Chondrocyte (in vitro differentiated cells): ENCODE measurements at places on chromosomes 11 and 22. TPM values are rescaled to one million over a fixed set of nuclear protein-coding genes. Genes with fewer than 3 reads are reported as not detected.

SLC22A8 gene
- total RNA-seq, result not detected in 3 replicates

- H3K27ac ChIP-seq, result peak overlapping the region; percentile 96
- peaks cover 30% of the 10 kb centered on the region for H3K4me1 ChIP-seq
- H3K36me3 ChIP-seq, result no peaks in the 10 kb centered on the region
- no peaks in the 10 kb centered on the region for H3K27me3 ChIP-seq
Observed at GRCh38 chr11:59550842-59551658, 39.7 kb downstream of the OR4D9 start.

GRCh38 chr11:6402561-6402981, 12.3 kb downstream of the SMPD1 start:
- no peak overlapping the region for H3K27ac ChIP-seq
- H3K4me1 ChIP-seq, result peaks cover 6% of the 10 kb centered on the region
- H3K4me3 ChIP-seq, result no peak overlapping the region
- H3K27me3 ChIP-seq, result no peaks in the 10 kb centered on the region
- peaks cover 13% of the 10 kb centered on the region for H3K36me3 ChIP-seq

CDHR5 gene
- total RNA-seq, result not detected in 3 replicates

CHST1 gene
- 1.9 to 13.6 TPM (median 12.5 TPM) in 3 replicates for total RNA-seq

DNA sequence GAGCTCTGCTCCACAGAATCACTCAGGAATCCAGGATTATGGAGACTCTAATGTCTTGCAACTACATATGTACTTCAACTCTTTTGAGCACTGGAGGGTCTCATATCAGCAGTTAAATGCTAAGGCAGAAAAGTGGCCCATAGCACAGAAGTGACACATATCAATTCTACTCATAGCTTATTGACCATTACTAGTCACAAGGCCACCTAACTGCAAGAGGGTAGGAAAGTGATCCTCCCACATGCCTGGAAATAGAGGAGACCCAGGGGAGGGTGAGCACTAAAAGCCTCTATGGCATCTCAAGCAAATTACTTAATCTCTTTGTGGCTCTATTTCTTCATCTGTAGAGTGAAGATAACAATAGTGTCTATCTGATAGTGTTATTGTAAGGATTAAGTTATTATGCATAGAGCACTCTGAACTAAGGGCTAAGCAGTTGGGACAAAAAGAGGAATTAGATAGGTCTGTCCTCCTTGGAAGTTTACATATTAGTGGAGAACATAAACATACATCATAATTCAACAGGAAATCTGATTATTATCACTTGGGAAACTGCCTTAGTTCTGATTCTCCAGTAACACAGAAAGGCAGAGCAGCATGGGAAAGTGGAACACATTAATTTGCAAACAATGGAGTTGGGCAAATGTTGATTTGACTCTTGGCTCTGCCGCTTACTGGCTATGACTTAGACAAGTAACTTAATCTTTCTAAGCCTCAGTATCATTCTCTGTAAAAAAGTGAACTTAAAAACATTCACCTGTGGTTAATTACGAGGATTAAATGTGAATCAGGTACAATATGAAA, 25.1 kb upstream of the USP47 start:
- DNase-seq, result no peak
- H3K4me1 ChIP-seq, result peaks cover 13% of the 10 kb centered on the region
- no peak overlapping the region for H3K27ac ChIP-seq
- no peak overlapping the region for H3K4me3 ChIP-seq
- no peaks in the 10 kb centered on the region for H3K36me3 ChIP-seq
- no peaks in the 10 kb centered on the region for H3K27me3 ChIP-seq

- peaks cover 9% of the 10 kb centered on the region for H3K27me3 ChIP-seq
- no peak overlapping the region for H3K27ac ChIP-seq
- no peak overlapping the region for H3K4me3 ChIP-seq
Observed at GRCh38 chr11:116544721-116545120, 228.1 kb downstream of the BUD13 start.

DNA sequence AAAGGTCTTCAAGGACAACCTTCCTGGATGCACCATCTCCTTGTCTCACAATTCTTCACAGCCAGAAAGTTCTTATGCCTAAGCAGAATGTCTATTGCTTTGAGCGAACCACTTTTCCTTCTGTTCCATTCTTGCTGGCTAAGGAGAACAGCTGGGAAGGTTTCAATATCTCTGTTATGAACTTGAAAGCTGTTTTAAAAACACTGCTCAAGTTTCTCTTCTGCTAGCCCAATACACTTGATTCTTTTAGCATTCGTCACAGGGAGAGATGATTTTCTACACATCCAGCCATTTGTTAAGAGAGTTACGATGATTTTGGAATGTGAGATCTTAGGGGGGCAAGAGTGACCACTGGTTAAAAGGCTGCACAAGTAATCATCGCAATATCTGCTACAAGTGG, 249.3 kb downstream of the KIRREL3 start:
- no peak for DNase-seq
- H3K27me3 ChIP-seq, result no peaks in the 10 kb centered on the region
- no peak overlapping the region for H3K27ac ChIP-seq
- H3K4me1 ChIP-seq, result peaks cover 7% of the 10 kb centered on the region
- no peaks in the 10 kb centered on the region for H3K36me3 ChIP-seq

SUSD2 gene
- total RNA-seq, result 0.34 to 1.00 TPM (median 0.65 TPM) in 3 replicates

GRCh38 chr22:48651036-48651890, 1176.4 kb downstream of the BRD1 start:
- H3K4me3 ChIP-seq, result no peak overlapping the region
- DNase-seq, result no peak
- H3K36me3 ChIP-seq, result no peaks in the 10 kb centered on the region
- no peak overlapping the region for H3K27ac ChIP-seq

LDLRAD3 gene
- total RNA-seq, result 7.4 to 14.8 TPM (median 8.6 TPM) in 3 replicates

DNA sequence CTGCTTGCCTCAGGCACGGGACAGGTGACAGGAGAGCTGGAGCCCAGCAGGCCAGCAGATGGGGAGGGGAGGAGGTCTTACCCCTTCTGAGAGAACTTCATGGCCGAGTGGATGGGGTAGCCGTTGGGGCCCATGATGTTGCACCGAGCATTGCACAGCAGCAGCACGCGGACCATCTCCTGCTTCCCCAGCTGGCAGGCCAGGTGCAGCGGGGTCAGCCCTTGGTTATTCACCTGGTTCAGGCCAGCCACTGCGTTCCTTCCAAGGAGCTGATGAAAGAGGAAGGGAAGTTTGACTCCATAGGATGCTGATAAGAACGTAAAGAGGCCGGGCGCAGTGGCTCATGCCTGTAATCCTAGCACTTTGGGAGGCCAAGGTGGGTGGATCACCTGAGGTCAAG, 29.4 kb upstream of the BAIAP2L2 start:
- peaks cover 2% of the 10 kb centered on the region for H3K36me3 ChIP-seq
- H3K4me1 ChIP-seq, result peaks cover 9% of the 10 kb centered on the region
- no peak overlapping the region for H3K4me3 ChIP-seq
- no peak overlapping the region for H3K27ac ChIP-seq

- H3K4me3 ChIP-seq, result no peak overlapping the region
- H3K27me3 ChIP-seq, result no peaks in the 10 kb centered on the region
- no peak overlapping the region for H3K27ac ChIP-seq
Observed at GRCh38 chr11:132022733-132023478, 652.5 kb downstream of the NTM start.

MYRF gene
- 1.6 to 1.7 TPM in 2 of 3 replicates, not detected in the other for total RNA-seq

GRCh38 chr11:75969626-75970308, 154.8 kb downstream of the UVRAG start:
- no peaks in the 10 kb centered on the region for H3K27me3 ChIP-seq
- no peak overlapping the region for H3K27ac ChIP-seq
- H3K4me1 ChIP-seq, result peaks cover 40% of the 10 kb centered on the region
- no peak overlapping the region for H3K4me3 ChIP-seq
- DNase-seq, result no peak

DNA sequence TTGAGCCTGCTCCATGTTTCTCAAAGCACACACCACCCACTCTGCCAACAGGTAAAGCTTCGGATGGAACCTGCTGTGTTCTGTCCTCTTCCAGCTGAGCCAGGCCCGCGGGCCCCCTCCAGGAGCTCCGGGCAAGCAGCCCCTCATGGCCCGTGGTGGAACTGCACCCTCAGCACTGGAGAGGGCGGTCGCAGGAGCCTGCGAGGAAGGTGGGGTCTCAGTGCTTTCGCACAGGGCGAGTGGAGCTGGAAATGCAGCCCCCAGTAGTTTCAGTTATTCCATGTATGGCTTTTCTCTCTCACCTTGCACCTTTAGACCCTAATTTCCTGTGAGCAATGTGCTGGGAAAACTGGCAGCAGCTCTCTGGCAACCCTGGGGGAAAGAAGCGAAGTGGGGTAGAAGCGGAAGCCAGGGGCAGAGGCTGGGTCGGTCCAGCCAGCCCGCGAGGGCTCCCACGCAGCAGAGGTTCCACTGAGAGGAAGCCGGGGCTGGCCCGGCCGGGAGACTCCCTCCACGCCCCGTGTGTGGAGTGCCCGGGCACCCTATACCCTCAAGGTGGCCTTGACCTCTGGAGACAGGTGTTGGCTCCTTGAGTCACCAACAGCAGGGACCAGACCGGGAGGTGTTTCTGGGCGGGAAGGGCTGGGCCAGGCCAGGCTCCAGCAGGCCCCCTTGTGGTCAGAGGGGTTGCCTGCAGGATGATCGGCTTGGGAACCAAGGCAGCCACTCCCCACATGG, 119.9 kb upstream of the TMEM45B start:
- H3K27ac ChIP-seq, result no peak overlapping the region
- peaks cover 1% of the 10 kb centered on the region for H3K36me3 ChIP-seq
- H3K27me3 ChIP-seq, result peaks cover 63% of the 10 kb centered on the region
- H3K4me3 ChIP-seq, result peak overlapping the region; percentile 59
- peak; percentile 80 for DNase-seq
- peaks cover 4% of the 10 kb centered on the region for H3K4me1 ChIP-seq
